Natural killer cell treated with Interleukin-12 subunit alpha and Interleukin-12 subunit beta and Interleukin-15 and Interleukin-18, amount 100 ng/mL, for 72 hours (primary cell): ENCODE measurements at places on chromosomes 2 and 18. TPM values are rescaled to one million over a fixed set of nuclear protein-coding genes. Genes with fewer than 3 reads are reported as not detected.
A peak's percentile ranks its signal among the peaks of the same experiment; 100 is the strongest.

GRCh38 chr2:126358122-126358521 lies 297.8 kb upstream of the GYPC start:
- no peaks in the 10 kb centered on the region for H3K36me3 ChIP-seq
- H3K27ac ChIP-seq, result no peak overlapping the region
- H3K27me3 ChIP-seq, result peaks cover 4% of the 10 kb centered on the region
- no peak for DNase-seq
- no peaks in the 10 kb centered on the region for H3K4me1 ChIP-seq
- H3K4me3 ChIP-seq, result no peak overlapping the region

DNA sequence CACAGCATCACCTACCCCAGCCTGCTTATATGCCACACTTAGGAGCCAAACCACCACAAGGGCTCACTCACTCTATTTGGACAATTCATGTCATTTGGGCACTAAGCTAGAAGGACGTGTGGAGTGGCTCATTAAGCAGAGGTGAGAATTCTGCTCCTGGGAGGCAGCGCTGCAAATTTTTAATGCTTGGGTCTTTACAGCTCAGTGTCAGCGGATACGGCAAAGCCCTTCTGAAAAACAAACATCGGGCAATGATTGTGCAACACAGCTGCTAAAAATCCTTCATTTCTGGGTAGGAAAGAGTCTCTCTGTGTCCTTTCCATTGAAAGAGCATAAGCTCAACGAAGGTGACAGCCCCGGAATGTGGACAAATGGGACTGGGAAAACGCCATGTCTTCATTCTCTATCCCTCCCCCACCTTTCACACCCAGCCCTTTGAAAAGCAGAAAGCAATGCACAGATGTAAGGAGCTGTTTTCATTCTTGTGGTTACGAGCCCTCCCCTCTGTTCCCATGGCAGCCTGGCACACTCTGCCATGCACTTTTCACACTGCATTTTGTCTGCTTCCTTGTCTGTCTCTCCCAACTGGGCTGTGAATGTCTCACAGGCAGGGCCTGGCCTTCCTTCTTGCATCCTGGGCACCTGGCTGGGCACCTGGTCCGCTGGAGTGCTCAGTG lies 16.0 kb downstream of the TMEM177 start:
- no peak overlapping the region for H3K4me3 ChIP-seq
- no peaks in the 10 kb centered on the region for H3K36me3 ChIP-seq
- peaks cover 22% of the 10 kb centered on the region for H3K27me3 ChIP-seq
- no peak overlapping the region for H3K27ac ChIP-seq
- H3K4me1 ChIP-seq, result peaks cover 8% of the 10 kb centered on the region

- no peaks in the 10 kb centered on the region for H3K4me1 ChIP-seq
- no peak for DNase-seq
- H3K36me3 ChIP-seq, result peaks cover 7% of the 10 kb centered on the region
- H3K4me3 ChIP-seq, result no peak overlapping the region
- no peak overlapping the region for H3K27ac ChIP-seq
Measured at GRCh38 chr18:2534906-2535305, 36.4 kb downstream of the METTL4 start.

DNA sequence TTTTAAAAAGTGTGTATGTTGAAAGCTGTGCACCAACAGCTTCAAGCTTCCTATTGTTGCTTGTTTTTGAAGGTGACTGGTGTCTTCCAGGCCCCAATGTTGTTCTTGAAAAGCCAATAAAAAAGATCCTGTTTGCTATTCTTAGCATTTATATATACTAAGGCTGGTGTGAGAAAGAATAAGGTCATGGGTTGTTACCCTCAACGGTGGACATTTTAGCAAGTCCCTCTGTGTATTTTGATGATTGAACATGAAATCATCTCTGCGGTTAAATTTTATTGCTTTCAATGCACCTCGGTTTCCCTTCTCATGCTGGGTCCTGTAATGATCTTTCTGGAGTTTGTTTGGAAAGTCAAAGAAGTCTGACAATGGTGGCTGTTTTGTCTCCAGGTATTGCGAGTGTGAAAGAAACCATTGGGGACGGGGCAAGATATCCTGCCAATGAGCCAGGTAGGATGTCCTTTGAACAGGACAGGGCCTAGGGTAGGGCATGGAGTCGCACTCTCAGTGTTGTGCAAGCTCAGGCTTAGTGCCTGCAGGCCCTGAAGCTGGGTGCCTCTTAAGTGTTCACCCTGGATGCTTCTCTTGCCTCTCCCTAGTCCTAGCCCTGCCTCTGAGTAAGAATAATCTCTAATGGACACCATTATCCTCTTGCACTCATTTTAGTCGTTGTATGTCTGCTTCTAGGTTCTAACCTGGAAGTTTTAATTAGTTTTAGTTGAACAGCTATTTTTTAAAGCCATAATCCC lies 16.0 kb upstream of the KLF7 start:
- no peaks in the 10 kb centered on the region for H3K36me3 ChIP-seq
- peaks cover 7% of the 10 kb centered on the region for H3K4me1 ChIP-seq

DNA sequence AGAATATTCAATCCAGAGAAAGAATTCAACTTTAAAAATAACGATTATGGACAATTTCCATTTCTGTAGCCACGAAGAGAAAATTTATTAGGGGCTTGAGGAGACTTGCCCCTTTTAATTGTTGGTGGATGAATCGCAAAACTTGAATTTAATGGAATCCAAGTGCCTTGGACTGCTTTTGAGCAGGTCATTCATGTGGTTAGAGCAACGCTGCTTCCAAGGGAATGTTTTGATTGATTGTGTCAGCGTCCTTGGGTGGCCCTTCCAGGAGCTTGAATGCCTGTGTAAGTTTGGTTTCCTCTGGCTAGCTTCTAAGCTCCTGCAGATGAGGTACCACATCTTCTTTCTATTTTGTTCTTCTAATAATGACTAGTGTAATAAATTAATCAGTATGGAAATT lies 213.4 kb downstream of the LTBP1 start:
- H3K4me1 ChIP-seq, result no peaks in the 10 kb centered on the region
- H3K27me3 ChIP-seq, result no peaks in the 10 kb centered on the region
- no peak for DNase-seq
- no peak overlapping the region for H3K4me3 ChIP-seq
- no peak overlapping the region for H3K27ac ChIP-seq

FHOD3 gene
- total RNA-seq, result not detected

SIX3 gene
- not detected for total RNA-seq

GRCh38 chr18:54192900-54193299 lies 31.6 kb downstream of the MBD2 start:
- no peak for DNase-seq
- peaks cover 2% of the 10 kb centered on the region for H3K36me3 ChIP-seq
- peaks cover 11% of the 10 kb centered on the region for H3K4me1 ChIP-seq
- peak overlapping the region; percentile 43 for H3K27ac ChIP-seq

LYG1 gene
- 3.0 TPM for total RNA-seq

GRCh38 chr18:55650363-55650870 lies 62.4 kb upstream of the TCF4 start:
- H3K27me3 ChIP-seq, result peaks cover 20% of the 10 kb centered on the region
- H3K4me1 ChIP-seq, result no peaks in the 10 kb centered on the region
- no peak overlapping the region for H3K4me3 ChIP-seq
- no peak for DNase-seq
- H3K36me3 ChIP-seq, result no peaks in the 10 kb centered on the region
- H3K27ac ChIP-seq, result no peak overlapping the region

GRCh38 chr2:80102026-80102425 lies 202.5 kb downstream of the LRRTM1 start:
- peaks cover 12% of the 10 kb centered on the region for H3K36me3 ChIP-seq
- no peak overlapping the region for H3K27ac ChIP-seq
- no peaks in the 10 kb centered on the region for H3K27me3 ChIP-seq
- DNase-seq, result no peak

TMEM182 gene
- 4.8 TPM for total RNA-seq

- H3K27ac ChIP-seq, result no peak overlapping the region
- no peaks in the 10 kb centered on the region for H3K36me3 ChIP-seq
- no peaks in the 10 kb centered on the region for H3K27me3 ChIP-seq
Measured at GRCh38 chr2:223511168-223511567, 91.0 kb downstream of the SCG2 start.

DNA sequence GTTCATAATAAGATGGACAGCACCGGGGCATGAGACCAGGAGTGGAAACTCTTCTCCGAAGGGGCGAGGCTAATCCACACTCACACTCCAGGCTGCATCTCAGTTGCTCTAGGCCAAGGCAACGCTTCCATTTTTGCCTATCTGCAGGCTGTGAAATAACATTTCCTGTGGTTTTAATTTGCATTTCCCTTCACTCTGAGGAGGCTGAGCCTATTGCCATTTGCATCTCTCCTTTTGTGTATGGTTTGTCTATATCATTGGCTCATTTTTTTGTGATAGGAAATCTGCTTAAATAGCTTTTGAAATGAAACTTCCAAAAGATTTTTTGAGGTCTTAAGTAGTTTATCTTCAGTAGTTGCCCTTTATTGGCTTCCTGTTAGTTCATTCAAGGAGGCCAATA lies 57.6 kb downstream of the TPGS2 start:
- no peak overlapping the region for H3K27ac ChIP-seq
- H3K36me3 ChIP-seq, result no peaks in the 10 kb centered on the region
- H3K27me3 ChIP-seq, result no peaks in the 10 kb centered on the region
- H3K4me1 ChIP-seq, result peaks cover 10% of the 10 kb centered on the region

DNA sequence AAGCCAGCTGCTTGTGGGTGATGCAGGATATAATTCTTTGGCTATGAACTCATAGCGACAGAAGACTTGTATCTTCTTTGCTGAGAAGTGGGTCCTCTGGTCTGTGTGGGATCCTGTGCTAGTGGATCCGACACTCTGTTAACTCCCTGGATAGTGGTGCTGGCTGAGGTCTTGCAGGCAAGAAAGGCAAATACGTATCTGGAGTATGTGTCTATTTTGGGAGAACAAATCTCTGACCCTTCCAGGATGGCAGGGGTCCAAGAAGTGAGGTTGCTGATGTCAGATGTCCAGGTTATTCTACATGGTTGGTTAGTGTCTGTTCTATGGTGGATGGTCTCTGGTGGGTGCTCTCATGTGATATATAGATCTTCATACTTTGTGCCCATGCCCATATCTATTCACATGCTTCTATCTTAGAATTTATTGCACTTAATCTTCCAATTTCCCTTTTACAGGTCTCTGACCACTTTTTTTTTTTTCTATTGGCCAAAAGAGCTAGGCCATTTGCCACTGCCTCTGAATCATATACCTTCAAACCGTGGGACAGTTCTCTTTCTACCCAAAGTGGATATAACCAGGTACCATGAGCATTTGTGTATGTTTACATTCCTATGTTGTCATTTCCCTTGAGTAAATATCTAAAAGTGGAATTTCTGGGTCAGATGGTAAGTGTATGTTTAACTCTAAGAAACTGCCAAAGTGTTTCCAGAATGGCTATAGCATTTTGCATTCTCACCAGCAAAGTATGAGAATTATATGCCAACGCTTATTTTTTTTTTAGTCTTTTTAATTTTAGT lies 45.1 kb upstream of the RBMS1 start:
- no peaks in the 10 kb centered on the region for H3K4me1 ChIP-seq
- H3K27ac ChIP-seq, result no peak overlapping the region

DNA sequence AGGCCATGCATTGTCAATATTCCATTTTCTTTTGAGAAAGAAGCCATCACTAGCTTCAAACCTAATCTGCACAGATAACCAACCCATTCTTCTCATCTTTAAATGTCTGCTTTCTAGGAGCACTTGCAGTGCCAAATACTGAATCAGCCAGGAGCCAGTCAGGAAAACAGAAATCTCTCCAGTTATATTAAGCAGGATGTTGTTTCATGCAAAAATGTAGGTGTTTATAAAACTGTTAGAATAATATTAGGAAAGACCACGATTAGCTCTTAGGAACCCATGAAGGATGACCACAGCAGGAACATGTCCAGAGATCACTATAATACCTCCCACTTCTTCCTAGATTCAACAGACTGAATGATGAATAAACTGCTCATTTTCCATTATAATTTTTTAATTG lies 86.0 kb downstream of the TTC32 start:
- no peaks in the 10 kb centered on the region for H3K36me3 ChIP-seq
- no peak for DNase-seq
- peaks cover 14% of the 10 kb centered on the region for H3K27me3 ChIP-seq
- no peak overlapping the region for H3K4me3 ChIP-seq
- H3K4me1 ChIP-seq, result no peaks in the 10 kb centered on the region

GRCh38 chr2:235614900-235615712 lies 121.3 kb downstream of the AGAP1 start:
- no peak overlapping the region for H3K4me3 ChIP-seq
- no peaks in the 10 kb centered on the region for H3K36me3 ChIP-seq
- H3K27ac ChIP-seq, result no peak overlapping the region
- H3K4me1 ChIP-seq, result no peaks in the 10 kb centered on the region
- DNase-seq, result no peak

DNA sequence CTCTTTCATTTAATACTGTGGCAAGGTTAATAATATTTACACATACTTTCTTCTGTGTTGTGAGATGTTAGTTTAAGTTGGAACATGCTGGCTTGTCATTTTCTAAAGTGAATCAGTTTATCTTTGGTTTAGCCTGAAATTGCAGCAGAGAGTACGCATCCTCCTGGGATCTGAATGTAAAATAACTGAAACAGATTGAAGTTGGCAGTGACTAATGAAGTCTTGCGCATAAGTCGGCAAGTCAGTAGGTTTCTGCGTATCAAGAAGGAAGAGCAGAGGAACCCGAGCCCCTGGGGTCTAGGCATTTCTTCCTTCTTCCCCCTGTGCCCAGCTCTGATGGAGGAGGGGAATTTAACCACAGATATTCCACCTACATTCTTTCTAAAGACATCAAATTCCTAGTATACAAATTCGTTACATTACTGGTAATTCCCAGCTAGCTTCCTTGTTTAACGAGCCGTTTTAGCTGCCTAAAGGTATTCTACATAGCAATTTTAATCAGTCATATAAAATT lies 392.1 kb upstream of the RAB12 start:
- no peaks in the 10 kb centered on the region for H3K27me3 ChIP-seq
- no peaks in the 10 kb centered on the region for H3K4me1 ChIP-seq
- H3K4me3 ChIP-seq, result no peak overlapping the region
- no peak overlapping the region for H3K27ac ChIP-seq

CXCR2 gene
- total RNA-seq, result 0.47 TPM

DNA sequence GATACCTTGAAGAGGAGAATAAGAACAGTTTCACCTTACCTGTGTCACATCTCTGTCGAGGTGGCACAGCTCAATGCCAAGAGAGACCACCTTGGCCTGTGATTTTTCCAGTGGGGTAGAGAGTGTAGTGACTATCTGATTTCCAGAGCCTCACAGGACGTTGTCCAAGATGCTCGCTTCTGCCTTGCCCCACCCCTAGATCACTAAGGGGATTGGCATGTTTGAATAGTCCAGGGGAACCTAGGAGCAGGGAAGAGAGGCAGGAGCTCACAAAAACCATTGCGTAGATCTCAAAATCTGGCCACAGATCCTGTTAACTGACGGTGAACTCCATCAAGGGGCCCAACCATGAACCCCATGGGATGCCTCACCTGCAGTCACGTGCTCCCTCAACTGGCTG lies 24.2 kb downstream of the TMEM178A start:
- peaks cover 18% of the 10 kb centered on the region for H3K27me3 ChIP-seq
- H3K36me3 ChIP-seq, result no peaks in the 10 kb centered on the region
- DNase-seq, result no peak
- no peak overlapping the region for H3K27ac ChIP-seq
- no peaks in the 10 kb centered on the region for H3K4me1 ChIP-seq

GRCh38 chr18:62717169-62717924 lies 2.0 kb downstream of the PHLPP1 start:
- H3K4me3 ChIP-seq, result peak overlapping the region; percentile 86
- H3K36me3 ChIP-seq, result no peaks in the 10 kb centered on the region
- peaks cover 23% of the 10 kb centered on the region for H3K4me1 ChIP-seq
- H3K27me3 ChIP-seq, result no peaks in the 10 kb centered on the region

PMAIP1 gene
- 76.0 TPM for total RNA-seq

GRCh38 chr18:6352275-6352674 lies 62.4 kb downstream of the L3MBTL4 start:
- peaks cover 13% of the 10 kb centered on the region for H3K4me1 ChIP-seq
- no peak for DNase-seq
- H3K4me3 ChIP-seq, result no peak overlapping the region
